ENCODE measurements at places on chromosomes 7 and 10.

DNA sequence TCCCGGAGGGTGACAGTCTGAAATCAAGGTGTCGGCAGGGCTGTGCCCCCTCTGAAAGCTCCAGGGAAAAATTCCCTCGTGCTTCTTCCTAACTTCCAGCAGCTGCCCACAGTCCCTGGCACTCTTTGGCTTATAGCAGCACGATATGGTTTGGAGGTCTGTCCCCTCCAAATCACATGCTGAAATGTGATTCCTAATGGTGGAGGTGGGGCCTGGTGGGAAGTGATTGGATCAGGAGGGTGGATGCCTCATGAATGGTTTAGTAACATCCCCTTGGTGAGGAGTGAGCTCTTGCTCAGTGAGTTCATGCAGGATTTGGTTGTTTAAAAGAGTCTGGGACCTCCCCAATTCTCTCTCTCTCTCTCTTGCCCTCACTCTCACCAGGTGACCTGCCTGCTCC, 51.1 kb downstream of the GPAM start:
- DNase-seq = no peak

DNA sequence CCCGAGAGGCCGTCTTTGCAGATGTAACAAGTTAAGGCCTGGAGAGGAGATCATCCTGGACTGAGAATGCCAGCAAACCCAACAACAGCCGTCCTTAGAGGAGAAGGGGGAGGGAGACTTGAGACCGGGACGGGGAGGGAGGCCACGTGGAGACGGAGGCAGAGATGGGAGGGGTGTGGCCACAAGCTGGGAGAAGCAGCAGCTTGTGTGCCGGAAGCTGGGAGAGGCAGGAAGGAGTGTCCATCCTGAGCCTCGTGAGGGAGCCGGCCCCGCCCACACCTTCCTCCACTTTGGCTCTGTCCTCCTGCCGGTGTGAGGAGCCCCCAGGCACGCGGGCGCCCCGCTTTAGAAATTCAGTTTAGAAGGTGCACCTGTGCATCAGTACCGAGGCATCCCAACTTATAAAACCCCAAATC, 95.7 kb downstream of the DNAJB6 start:
- DNase-seq = no peak

DNA sequence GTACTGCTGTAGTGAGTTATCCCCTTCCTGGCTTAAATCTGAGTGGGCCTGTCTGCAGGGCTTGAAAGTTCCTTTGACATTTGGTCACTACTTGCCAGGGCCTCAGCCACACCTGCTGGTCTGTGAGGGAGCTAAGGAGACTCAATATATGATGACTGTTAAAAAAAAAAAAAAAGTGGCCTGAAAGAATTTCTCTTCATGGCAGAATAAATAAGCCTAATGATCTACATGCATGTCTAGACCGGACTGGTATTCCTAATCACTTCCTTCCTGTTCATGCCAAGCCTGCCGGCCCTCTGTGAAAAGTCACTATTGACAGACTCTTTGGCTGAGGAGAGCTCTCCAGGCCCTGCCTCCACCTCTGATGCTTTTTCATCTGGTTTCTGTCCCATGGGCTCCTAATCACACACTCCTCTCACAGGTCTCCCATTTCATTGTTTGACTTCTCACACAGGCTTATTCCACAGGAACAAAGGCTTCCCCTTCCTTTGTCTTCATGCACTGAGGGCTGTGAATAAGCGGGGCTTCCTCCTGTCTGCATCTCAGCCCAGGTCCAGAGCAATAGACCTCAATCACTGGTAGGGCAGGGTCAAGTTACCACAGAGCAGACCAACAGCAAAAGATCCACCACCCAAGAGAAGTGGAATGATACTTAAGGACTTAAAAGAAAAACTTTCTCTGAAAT, 99.1 kb upstream of the SEC61G start:
- DNase-seq = no peak

GRCh38 chr10:48574322-48574796, 30.5 kb downstream of the ARHGAP22 start:
- DNase-seq = no peak

GRCh38 chr7:14905764-14906163, 3.2 kb upstream of the DGKB start:
- DNase-seq = no peak

- DNase-seq = no peak
These were observed 48.2 kb upstream of the WDR11 start for GRCh38 chr10:120802935-120803334.

DNA sequence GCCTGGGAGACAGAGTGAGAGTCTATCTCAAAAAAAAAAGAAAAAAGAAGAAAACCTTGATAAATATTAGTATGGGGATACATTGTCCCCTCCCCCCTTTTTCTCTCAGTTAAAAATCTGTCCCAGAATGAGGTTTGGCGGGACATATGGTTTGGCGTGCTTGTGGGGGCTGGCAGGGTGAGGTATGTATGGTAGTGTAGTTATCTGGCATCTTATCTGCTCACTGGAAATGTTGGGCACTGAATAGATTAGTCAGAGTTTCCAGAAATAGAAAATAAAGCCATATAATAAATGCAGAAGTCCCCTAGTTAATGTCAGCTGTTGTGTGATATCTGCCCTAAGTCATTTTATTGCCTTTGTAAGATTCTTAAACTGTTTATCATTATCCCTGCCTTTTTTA, 397.5 kb upstream of the GALNT17 start:
- no peak for DNase-seq

DNA sequence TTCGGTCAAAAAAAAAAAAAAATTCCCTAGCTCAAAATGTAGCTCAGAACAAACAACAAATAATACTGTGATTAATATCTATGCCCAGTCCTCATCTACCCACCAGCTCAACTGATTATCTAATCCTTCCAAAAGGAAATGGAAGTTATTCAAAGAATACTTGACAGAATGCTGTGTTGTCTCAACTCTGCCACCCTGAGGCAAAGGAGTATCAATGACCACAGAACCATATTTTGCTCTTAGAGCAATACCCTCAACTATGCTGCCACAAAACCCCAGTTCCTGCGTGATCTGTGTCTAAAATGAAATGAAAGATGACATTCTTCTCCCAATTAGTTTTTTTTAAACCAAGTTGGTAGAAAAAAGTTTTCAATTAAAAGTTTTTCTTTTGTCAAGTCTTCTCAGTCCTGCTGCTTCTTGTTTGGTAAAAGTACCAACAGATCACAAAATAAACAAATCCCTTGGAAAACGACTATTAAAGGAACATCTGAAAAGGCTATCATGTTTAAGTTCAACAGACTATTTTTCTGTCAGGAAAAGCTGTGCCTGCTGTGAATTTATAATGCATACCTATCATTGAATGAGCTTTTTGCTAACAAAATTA, 21.6 kb downstream of the RBM28 start:
- no peak for DNase-seq

- DNase-seq = no peak
These were observed 400.5 kb downstream of the IPMK start for GRCh38 chr10:57867241-57867640.

- DNase-seq = no peak
These were observed 12.9 kb upstream of the HOXA13 start for GRCh38 chr7:27212497-27213432.

GRCh38 chr7:36165802-36166201, 12.7 kb downstream of the EEPD1 start:
- no peak for DNase-seq

DNA sequence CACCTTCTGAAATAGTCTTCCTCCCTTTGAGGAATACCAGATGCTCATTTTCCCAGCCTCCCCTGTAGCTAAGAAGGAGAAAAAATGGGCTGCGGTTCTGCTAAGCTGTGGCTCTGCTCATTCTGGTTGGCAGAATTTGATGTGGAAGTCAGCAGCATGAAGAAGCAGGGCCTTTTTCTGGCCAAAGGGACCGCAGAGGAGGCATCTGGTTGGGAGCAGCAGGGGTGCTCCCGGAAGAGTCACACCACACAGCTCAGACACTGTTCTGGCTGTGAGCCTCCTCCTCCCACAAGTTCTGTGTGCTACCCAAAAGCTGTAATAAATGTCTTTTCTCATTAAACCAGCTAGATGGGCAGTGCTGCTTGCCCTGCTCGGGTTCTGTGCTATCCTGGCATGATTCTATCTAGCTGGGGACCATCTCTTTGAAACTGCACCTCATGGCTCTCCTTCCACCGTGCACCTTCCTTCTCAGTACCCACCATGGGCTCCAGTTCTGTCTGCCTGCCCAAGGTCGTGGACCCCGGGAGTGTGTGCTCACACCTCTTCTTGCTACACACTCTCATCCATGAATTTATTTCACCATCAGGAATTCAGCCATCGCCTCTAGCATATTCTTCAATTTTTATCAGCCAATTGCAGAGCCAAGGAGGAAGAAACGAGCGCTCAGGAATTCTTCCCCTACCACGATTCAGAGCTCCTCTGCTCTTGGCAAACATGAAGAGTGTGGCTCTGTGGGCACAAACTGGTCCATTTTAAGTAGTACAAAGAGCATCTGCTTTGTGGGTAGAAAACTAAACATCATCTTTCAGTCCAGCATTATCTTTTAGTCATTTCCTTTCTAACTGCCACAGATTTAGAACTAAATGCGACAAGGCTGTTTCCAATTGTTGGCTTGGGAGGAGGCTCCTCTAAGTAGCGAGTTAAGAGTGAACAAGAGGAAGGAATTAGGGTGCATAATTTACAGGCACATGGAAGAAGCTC, 76.9 kb downstream of the FAM171A1 start:
- no peak for DNase-seq

DNA sequence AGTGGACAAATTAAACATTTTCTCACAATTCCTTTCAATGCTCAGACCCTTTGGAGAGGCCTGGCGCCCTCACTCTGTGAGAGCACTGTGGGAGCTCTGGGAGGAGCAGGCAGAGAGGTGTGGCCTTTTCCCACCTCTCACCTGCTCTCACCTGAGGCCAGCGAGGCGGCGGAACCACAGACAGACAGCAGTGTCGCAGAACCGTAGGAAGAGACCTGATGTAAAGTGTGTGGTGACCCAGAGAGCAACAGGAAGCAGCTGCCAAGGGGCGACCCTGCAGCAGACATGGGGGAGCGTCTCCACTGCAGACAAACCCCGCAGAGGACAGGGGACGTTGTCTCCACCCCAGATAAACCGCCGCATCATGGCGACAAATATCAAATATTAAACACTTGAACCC, 15.6 kb upstream of the PARP12 start:
- no peak for DNase-seq

DNA sequence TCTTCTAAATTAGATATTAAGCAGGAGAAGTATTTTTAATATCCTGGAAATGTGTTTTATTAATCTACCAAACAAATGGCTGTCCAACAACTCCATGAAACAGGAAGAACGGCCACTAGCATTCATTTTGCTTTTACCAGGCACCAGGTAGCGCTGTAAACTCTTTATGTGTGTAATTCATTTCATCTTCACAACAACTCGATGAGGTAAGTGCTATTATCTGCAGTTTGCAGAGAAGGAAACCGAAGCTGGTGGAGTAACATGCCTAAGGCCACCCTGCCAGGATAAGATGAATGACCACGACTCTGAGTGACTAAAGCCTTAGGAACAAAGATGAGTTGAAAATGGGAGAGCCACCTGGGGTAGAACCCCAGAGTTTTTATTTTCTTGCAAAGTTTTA, 101.2 kb downstream of the KIAA1217 start:
- no peak for DNase-seq

GRCh38 chr10:12235796-12236195, 39.8 kb downstream of the CDC123 start:
- no peak for DNase-seq

DNA sequence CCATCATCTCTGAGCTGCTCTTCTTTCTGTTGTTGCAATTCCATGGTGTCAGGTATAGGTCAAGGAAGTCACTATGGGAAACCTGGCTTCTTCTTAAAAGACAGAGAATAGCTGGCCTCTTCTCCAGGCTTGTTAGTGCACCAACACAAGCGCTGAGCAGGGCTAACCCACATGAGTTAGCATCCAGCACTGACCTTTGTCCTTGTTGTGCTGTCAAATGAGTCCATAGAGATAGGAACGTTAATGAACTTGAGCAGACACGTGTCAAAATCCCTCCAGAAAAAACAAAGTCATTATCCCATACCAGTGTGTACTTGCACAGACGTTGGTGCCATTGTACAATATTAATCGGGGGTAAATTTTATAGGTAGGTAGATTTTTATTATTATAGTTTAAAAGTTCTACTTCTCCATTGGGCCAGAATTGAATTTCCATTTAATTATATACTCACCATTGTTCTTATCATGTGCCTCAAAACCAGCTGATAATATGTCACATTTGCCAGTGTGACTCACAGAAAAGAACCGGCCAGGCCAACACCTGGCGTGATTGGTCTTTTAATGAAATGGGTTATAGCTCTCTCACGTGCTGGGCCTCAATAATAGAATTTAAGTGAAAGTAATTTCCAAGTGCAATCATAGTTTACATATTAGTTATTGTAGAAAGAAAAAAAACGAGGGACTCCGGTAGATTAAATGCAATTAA, 468.8 kb upstream of the MGMT start:
- DNase-seq = no peak

DNA sequence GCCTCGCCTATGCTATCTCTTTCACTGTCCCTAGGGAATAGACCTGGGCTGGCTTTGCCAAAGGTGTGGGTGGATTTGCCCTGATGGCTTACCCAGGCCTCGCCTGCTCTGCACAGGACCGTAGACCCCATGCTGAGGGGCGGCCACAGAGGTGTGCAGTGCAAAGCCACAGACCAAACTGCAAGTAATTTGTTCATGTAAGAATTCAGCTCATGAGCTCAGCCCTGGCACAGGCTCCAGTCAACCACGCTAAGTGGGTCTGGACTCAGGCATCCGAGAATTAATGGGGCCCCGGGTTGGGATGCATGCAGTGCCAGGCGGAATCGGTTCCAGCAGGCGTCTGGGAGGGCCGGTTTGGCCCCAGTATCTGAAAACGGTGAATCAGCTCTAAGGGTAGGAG, 445.2 kb downstream of the DNAJB6 start:
- DNase-seq = no peak

DNA sequence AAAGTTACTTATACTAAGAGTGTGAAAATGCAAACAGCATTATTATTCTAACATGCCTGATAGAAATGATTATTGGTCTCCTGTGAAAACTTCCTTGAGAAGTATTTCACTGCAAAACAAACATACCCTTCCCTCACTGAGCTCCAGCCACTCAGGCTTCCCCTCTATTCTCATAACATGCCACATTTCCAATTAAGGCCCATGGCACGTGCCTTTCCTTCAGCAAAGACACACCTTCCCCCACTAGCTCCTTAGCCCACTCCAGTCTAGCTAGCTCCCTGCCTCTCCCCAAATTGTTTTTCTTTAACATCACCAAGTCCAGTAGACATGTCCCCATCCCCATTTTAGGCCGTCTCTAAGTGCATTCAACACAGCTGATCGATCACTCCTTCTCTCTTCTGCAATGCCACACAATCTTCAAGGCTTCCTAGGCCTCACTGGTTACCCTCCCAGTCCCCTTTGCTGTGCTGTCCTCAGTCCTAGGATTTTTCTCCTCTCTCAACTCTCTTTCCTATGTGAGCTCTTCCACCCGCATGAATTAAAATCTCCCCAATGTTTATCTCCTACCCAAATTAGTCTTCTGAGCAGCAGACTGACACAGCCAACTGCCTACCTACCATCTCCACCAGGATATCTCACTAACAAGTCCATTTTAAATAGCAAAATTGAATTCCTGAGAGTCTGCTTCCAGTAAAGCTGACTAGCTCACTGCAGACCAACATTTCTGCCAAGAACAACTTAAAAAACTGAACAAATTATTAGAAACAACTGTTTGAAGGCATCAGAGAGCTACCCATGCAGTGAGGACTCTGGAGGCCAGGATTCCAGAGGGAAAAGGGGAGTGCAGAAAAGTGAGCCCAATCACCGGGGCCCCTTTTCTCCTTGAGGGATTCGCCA, 11.9 kb downstream of the CYTH3 start:
- DNase-seq = no peak

Data from cortex of kidney (tissue), 1 donor.